ENCODE measurements at places on chromosomes 4 and X.

DNA sequence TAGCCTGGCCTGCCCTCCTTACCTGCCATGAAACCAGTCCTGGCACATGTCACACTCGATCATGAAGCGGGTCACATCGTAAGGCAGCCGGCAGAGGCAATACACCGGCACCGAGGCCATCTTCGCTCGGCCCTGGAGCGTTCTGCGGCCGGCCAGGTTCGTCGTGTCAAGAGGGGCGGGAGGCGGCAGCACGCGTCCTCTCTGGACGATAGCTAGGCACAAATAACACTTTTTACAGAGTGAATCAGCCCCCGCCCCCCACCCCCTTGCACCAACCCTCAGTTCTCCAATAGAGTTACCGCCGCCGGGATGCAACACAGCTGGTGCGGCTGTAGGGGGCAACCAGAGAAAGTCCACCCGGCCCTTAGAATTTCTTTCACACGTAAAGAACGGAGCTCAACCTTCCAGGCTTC lies 1.7 kb downstream of the PHF8 start:
- DNase-seq, result peak; percentile 4

DNA sequence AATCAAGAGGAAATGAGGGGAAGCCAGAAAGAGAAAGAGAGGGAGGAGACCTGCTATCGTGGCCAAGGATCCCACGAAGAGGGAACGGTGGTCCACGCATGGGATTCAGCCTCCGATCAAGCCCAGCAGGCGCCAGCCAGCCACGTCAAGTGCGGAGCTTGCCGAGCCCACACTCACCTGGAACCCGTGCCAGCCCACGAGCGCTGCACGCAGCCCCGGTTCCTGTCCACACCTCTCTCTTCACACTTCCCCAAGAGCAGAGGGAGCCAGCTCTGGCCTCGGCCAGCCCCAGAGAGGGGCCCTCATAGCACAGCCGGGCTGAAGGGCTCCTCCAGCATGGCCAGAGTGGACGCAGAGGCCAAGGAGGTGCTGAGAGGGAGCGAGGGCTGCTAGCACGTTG lies 795.1 kb upstream of the GRIA3 start:
- no peak for DNase-seq

DNA sequence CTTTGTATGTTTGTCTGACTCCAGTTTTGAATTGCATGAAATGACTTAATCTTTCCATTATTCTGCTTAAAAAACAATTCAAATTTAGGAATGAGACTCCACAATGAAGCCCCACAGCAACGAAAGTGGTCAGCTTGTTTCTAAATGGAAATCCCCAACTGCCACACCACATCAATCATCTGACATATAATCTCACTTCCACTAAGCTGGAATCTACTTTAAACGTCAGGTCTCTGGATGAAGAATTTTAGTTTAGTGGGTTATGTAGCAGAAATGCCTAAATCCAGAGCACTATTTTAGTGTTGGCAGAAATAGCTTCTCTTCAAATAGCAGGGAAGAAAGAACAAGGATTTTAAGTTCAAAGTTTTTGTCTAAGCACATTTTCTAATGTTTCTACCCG lies 1.7 kb upstream of the BMP2K start:
- no peak for DNase-seq

GRCh38 chr4:37970702-37971101 lies 10.5 kb downstream of the PTTG2 start:
- DNase-seq, result peak; percentile 21

DNA sequence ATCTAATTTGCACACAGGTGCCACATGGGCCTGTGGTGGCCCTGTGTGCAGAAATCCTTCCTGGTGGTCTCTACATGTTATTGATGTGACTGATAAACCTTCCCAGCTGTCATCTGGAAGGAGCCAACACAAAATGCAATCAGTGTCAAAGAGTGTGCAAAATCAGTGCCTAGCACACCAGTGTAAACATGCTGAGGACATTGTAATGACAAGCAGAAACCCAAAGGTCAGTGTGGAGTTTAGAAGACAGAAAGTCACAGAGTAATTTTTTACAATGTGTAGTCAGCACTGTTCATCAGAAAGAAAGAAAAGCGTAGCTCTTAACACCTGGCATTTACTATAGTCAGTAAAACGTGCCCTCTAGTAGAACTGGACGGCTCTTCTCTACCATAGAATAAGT lies 50.3 kb downstream of the PHKA2 start:
- DNase-seq, result no peak

DNA sequence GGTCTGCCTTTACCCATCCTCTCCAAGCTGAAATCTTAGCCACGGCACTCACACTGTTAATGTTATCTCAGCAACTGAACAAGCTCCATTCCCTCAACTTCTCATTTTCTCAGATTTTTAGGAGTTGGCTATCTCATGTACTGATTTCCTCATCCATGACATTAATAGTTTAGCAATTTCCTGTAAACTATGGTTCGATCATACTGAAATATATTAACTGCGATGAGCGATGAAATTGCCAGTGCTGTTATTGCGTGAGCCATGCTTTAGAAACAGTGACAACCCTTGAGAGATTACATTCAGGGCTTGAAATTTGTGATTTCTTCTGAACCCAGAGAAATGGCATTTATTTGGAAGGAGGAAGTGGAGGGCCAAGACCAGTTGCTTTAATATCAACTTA lies 223.7 kb downstream of the GPAT3 start:
- DNase-seq, result no peak

DNA sequence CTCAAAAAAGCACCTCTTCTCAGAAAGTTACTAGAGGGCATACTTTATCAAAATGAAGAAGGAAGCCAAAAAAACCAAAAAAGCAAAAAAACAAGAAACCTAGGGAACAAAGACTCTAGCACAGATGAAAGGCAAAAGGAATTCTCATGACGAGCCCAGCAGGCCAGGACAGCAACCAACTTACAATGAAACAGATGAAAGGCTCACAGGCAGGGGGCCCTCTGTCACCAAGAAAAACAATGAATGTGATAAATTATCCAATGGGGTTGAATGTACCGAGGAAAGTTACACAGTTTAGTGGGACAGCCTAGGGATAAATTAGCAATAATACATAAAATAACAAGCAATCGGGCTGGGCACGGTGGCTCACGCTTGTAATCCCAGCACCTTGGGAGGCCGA lies 79.0 kb downstream of the GPR82 start:
- DNase-seq, result no peak

DNA sequence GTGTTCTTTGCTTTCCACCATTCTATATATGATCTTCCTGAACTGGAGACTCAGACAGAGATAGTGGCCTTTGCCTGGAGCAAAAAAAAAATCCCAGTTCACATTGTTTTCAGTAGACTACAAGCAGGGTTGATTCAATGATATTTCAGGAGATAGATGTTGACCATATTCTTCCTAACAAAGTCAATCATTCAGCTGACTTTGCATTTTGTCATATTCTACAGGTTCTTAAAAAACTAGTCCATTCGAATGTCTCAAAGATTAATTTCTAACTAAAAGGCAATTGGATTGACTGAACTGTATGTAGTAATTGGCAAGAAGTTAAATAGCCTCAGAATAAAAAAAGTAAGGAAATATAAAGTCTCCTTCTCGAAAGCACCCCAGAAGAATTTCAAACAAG lies 479.5 kb downstream of the NKX6-1 start:
- no peak for DNase-seq

- no peak for DNase-seq
Observed at GRCh38 chr4:172725581-172725980, 443.0 kb upstream of the GALNT7 start.

DNA sequence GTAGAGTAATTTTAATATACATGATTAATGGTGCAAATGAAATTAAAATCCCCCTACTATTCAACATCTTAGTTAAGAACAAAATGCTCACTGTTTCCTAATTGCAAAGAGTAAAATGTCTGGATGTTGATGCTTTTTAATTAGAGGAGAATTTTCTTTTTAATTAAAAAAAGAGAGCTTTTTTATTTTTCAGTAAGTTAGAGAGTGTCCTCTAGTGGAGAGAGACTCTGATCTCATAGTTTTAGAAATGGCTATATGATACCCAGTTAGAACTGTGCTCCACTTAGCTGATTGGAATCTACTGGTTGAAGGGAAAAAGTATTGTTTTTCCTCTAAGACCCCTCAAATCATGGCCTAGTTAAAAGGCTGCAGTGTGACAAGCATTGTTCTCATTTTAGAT lies 312.0 kb upstream of the MAGEB2 start:
- DNase-seq, result no peak
